NCI-H1436 (cell line): ENCODE measurements at places on chromosomes 13 and 19.
A peak's percentile ranks its signal among the peaks of the same experiment; 100 is the strongest.

DNA sequence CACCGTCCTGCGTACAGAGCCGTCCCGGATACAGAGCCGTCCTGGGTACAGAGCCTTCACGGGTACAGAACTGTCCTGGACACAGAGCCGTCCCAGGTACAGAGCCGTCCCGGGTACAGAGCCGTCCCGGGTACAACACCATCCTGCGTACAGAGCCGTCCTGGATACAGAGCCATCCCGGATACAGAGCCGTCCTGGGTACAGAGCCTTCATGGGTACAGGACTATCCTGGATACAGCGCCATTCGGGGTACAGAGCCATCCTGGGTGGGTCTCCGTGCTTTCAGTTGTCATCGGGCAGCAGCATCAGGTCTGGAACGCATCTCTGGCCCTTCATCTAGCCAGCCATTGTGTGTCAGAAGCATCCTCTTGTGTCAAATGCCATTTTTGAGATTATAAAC, 222.3 kb upstream of the SOX1 start:
- no peak for DNase-seq

DNA sequence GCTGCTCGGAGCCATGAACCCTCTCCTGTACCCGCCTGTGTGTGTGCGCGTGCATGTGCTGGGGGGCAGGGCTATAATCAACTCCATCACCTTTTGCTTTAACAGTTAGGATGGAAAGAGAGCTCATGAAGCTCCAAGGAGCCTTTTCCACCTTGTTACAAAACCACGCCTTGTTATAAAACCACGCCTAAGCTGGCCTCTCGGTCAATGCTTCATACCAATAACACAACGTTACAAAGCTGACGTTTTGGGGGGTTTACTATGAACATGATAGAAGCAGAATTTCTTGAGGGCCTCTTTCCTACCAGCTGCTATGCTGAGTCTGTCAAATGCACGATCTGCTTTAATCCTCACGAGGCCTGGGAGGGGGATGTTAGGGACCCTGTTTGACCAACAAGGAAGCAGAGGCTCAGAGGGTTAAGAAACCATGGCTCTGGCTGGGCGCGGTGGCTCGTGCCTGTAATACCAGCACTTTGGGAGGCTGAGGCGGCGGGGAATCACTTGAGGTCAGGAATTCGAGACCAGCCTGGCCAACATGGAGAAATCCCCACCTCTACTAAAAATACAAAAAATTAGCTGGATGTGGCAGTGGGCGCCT, 11.9 kb downstream of the CAPS start:
- DNase-seq, result no peak

DNA sequence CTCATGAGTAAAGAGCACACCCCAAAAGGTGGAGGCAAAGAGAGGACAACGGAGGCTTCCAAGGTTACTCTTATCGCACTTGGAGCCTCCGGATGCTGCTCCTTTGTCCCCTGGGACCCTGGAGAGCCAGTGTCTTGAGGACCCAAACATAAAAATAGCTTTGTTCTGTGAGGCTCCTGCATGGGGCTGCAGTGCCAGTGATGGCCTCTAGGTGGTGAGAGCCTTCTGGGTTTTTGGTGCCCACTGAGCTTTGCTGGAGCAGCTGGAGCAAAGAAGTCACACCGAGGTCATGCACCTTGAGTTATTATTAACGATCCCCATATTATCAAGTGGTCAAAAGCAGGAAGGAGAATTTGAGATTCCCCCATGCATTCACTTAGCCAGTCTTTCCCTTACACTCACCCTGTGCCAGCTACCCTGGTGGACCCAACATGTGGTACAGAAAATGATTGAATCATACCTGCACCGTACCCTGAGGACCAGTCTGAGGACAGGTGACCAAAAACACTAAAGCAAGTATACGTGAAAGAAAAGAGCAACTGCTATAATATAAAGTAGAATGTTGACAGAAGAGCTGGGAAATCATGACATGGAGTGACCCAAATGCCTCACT, 41.5 kb downstream of the ZNF682 start:
- no peak for DNase-seq

GRCh38 chr19:54186351-54186750, 3.0 kb downstream of the MBOAT7 start:
- no peak for DNase-seq

GRCh38 chr13:31870511-31870910, 131.2 kb downstream of the RXFP2 start:
- DNase-seq, result no peak

DNA sequence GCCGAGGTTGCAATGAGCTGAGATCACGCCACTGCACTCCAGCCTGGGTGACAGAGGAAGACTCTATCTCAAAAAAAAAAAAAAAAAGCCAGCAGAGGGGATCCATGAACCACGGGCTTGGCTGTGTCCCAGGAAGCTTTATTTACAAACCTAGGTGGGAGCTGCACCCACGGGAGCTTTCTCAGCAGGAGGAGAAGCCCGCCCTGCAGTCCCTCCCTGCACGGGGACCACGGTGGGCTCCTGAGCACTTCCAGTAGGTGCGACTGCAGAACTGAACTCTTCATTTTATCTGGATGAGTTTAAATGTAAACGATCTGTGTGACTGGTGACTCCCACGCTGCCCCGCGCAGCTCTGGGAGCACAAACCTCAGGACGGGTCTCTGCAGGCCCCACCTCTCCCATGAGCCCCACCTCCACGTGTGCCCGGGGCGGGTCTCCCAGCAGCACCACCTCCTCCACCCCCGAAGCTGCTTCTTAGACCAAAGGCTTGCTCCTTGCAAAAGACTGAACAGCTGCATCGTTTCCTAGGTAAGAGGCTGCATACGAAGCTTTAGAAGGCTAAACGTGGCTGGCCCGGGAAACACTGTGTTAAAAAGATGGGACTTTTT, 66.4 kb downstream of the SPACA7 start:
- DNase-seq, result peak; percentile 34

- no peak for DNase-seq
Measured at GRCh38 chr19:32935629-32936028, 36.1 kb downstream of the CEP89 start.

DNA sequence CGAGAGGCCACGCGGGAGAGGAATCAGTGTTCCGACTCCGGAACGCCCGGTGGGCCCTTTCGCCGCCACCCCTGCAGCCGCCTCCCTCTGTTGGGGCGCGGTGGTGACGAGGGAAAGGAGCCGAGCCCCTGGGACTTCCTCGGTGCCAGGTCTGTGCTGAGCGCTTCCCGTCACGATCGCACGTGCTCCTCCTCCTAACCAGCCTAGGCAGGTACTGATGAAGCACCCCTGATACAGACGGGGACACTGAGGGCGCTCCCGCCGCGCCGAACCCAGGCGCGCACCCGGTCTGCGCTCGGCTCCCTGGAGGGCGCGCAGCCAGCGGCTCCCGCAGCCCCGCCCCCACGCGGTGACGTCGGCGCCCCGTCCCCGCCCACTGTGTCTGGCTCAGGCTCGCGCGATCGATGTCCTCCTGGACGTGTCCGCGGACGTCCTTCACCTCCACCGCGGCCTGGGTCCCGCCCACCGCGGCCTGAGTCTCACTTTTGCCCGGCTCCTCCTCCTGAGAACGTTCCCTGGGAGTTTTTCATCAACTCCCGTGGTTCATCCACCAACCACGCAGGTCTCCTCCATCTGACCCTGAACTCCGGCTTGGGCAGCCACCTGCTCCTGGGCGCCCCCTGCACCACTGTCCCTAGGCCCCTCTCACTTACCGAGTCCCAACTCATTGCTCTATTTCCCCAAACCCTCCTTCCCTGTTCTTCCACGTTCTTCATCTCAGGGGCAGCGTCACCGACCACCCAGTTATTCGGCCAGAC, 2.6 kb upstream of the KLK15 start:
- peak; percentile 82 for DNase-seq

- no peak for DNase-seq
Measured at GRCh38 chr13:27535546-27535945, 84.8 kb downstream of the LNX2 start.

DNA sequence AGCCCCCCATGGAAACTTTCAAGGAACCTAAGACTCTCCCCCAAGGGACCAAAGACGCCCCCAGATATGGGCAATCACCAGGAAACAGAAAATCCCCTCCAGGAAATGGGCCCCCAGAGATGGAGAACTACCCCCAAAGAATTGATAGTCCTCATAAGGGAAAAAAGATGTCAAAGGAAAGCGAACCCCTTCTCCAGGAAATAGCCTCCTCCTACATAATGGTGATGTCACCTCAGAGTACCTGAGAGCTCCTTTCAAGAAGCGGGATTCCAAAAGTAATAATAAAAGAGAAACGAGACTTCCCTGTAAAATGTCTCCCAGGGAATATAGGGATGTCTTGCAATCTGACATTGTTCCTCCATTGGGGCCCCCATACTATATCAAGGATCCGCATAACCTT, 1.1 kb downstream of the CDKN2D start:
- no peak for DNase-seq

- no peak for DNase-seq
Measured at GRCh38 chr13:103009051-103009840, 57.0 kb downstream of the SLC10A2 start.

DNA sequence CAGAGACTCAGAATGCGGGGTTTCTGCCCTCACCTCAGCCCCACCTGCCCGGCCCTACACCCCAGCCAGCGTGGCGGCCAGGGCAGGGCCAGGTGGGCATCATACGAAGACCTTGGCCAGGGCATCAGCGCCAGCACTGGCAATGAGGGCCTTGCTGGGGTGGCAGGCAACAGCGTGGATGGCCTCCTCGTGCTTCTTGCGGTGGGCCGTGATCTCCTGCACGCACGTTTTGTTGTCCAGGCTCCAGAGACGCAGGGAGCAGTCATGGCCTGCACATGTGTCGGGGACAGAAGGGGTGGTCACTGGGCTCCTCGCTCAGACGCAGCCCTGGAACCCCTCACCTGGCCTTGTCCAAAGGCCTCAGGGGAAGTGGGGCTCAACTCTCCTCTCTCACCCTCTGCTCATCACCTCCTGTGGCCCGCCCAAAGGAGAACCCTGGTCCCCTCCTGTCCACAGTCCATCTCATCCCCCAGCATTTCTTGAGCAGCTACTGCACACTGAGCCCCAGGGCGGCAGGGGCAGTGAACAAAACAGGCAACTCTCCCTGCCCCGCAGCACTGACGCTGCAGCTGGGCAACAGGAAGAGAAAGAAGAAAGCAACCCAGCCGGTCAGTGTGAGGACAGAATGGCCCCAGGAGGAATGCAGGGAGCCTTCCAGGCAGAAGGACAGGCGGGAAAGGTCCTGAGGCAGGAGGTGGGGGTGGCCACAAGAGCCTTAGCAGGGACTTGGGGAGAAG, 3.8 kb upstream of the PRKD2 start:
- no peak for DNase-seq

- peak; percentile 86 for DNase-seq
Measured at GRCh38 chr13:79393564-79394249, 12.3 kb downstream of the RBM26 start.

- DNase-seq, result no peak
Measured at GRCh38 chr13:79989217-79989661, 351.7 kb downstream of the SPRY2 start.

GRCh38 chr13:36715841-36716240, 42.0 kb downstream of the SERTM1 start:
- no peak for DNase-seq

DNA sequence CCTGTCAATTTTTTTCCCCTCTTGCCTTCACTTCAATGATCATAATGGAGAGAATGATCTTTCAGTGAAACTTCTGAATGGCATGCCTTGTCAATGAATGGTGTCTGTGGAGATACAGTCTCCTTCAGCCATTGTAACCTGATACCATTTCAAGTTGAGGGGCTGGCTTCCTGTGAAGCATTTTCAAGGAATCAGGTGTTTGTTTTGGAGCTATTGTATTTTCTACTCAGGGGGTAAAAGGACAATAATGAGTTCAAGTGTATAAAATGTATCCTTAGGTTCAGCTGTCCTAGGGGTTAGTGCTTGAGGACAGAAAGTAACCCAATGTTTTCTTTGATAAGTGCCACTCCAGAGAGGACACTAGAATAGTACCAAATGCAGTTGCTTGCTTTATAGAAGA, 23.8 kb upstream of the CBY2 start:
- no peak for DNase-seq

DNA sequence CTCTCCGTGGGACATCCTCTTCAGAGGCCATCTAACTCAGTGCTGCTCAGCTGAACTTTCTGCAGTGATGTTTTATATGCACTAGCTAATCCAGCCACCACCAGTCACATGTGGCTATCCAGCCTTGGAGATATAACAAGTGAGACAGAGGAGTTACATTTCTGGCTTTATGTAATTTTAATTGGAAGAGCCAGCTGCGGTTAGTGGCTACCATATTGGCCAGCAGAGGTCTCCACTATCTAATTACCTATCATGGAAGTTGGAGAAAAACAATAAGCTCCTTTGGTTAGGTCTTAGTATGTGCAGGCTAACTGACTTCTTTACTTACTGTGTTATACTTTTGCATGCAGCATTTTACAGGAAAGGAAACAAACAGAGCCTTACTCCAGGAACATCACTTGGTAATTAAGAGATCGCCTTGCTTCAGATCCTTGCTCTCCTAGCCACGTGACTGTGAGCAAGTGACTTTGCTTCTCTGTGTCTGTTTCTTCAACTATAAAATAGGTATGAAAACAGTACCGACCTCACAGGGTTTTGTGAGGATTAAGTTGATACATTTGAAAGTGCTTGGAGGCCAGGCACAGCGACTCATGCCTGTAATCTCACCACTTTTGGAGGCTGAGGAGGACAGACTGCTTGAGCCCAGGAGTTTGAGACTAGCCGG, 1.6 kb upstream of the KLK10 start:
- DNase-seq, result peak; percentile 46

- peak; percentile 47 for DNase-seq
Measured at GRCh38 chr19:1113030-1113985, 9.5 kb downstream of the GPX4 start.

DNA sequence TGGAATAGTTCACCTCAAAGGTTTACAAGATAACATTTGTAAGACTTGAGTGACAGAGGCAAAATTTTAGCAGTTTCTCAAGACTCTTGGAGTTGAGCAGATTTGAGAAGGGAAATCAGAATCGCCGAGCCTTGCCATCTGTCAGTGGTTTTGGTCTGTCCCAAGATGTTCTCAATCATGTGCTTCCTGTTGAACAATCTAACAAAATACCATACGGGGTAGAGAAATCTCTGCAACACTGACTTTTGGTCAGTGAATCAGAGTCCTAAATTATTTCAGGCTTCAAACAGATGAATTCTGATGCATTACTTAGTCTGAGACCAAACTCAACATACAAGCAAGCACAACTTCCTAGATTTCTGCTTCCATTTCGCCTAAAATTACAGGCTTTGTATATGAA, 3.8 kb downstream of the KCTD12 start:
- no peak for DNase-seq

DNA sequence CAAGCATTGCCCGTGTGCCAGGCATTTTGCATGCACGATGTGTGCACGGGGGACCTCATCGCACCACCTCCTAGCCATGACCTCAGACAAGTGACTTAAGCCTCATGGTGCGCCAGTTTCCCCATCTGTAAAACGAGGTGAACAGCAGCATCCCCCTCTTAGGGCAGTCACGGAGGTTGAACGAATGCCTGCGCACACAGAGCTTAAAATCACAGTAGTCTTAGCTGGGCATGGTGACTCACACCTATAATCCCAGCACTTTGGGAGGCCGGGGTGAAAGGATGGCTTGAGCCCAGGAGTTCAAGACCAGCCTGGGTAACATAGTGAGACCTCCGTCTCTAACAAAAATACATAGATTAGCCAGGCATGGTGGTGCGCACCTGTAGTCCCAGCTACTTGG, 48.6 kb downstream of the PIN1 start:
- DNase-seq, result no peak
